PC-3 (cell line): ENCODE measurements at places on chromosomes 1 and 21. TPM values are rescaled to one million over a fixed set of nuclear protein-coding genes. Genes with fewer than 3 reads are reported as not detected.

The SAMSN1 gene
- 0.63 TPM in 1 of 2 replicates, not detected in the other for total RNA-seq

The USP24 gene
- total RNA-seq, result 29.1 and 38.5 TPM in 2 replicates

The DBT gene
- 5.1 and 6.1 TPM in 2 replicates for total RNA-seq

The LMOD1 gene
- total RNA-seq, result 0.06 and 0.07 TPM in 2 replicates

The C2CD4D gene
- 0.58 and 2.8 TPM in 2 replicates for total RNA-seq

The GIPC2 gene
- total RNA-seq, result not detected in 2 replicates

The TTLL7 gene
- total RNA-seq, result 3.8 and 6.8 TPM in 2 replicates

The HSF2BP gene
- total RNA-seq, result 1.2 and 2.4 TPM in 2 replicates

The CFHR1 gene
- not detected in 2 replicates for total RNA-seq

The CD1B gene
- total RNA-seq, result not detected in 2 replicates

The DIPK1A gene
- total RNA-seq, result 1.0 and 2.1 TPM in 2 replicates

The TMEM79 gene
- 8.1 and 11.2 TPM in 2 replicates for total RNA-seq

The ADGRB2 gene
- 12.3 and 15.7 TPM in 2 replicates for total RNA-seq

The CREG1 gene
- total RNA-seq, result 55.7 and 63.9 TPM in 2 replicates

The PTGS2 gene
- total RNA-seq, result 4.9 and 7.9 TPM in 2 replicates

The DDR2 gene
- 0.77 and 1.4 TPM in 2 replicates for total RNA-seq

The CFHR2 gene
- not detected in 2 replicates for total RNA-seq

The MTARC1 gene
- 48.5 and 50.2 TPM in 2 replicates for total RNA-seq

The FCRL2 gene
- total RNA-seq, result not detected in 2 replicates

The COL6A1 gene
- 487 and 628 TPM in 2 replicates for total RNA-seq

The CYP4A11 gene
- total RNA-seq, result not detected in 2 replicates

The ADAMTS1 gene
- total RNA-seq, result 12.9 and 25.1 TPM in 2 replicates

The SPOCD1 gene
- total RNA-seq, result 4.1 and 5.4 TPM in 2 replicates

The SYT14 gene
- 3.5 and 5.2 TPM in 2 replicates for total RNA-seq

The TSHB gene
- total RNA-seq, result not detected in 2 replicates

The MPL gene
- total RNA-seq, result 0.35 TPM in 1 of 2 replicates, not detected in the other

The RNU5D-1 gene
- not detected in 2 replicates for total RNA-seq

The KCNA3 gene
- not detected in 2 replicates for total RNA-seq

The APOBEC4 gene
- not detected in 2 replicates for total RNA-seq

The LCE2C gene
- total RNA-seq, result not detected in 2 replicates

The HSPA6 gene
- total RNA-seq, result 3.8 and 4.3 TPM in 2 replicates

The ACOT11 gene
- total RNA-seq, result 4.1 and 5.0 TPM in 2 replicates

The IGSF5 gene
- total RNA-seq, result not detected in 2 replicates

The SERINC2 gene
- 44.6 and 51.5 TPM in 2 replicates for total RNA-seq

The VWA5B1 gene
- total RNA-seq, result not detected in 2 replicates

The AMY1A gene
- not detected in 2 replicates for total RNA-seq

The PLXNA2 gene
- 15.8 and 16.2 TPM in 2 replicates for total RNA-seq

The SNX7 gene
- total RNA-seq, result 36.5 and 43.3 TPM in 2 replicates

The BACH1 gene
- 17.2 and 21.1 TPM in 2 replicates for total RNA-seq

The EDEM3 gene
- total RNA-seq, result 12.8 and 16.2 TPM in 2 replicates

The PTPRU gene
- 25.7 and 31.4 TPM in 2 replicates for total RNA-seq

The MX2 gene
- total RNA-seq, result 0.15 and 0.46 TPM in 2 replicates

The TTC13 gene
- total RNA-seq, result 17.0 and 20.2 TPM in 2 replicates

The DPT gene
- total RNA-seq, result not detected in 2 replicates

The AVPR1B gene
- 0.22 TPM in 1 of 2 replicates, not detected in the other for total RNA-seq

The SEC16B gene
- 0.07 and 0.40 TPM in 2 replicates for total RNA-seq

The APCS gene
- total RNA-seq, result not detected in 2 replicates

The LCE1F gene
- not detected in 2 replicates for total RNA-seq

The WLS gene
- total RNA-seq, result 15.3 and 19.1 TPM in 2 replicates

The WNT3A gene
- 1.0 and 1.5 TPM in 2 replicates for total RNA-seq

The CD48 gene
- not detected in 2 replicates for total RNA-seq

The TSTD1 gene
- 10.2 and 16.5 TPM in 2 replicates for total RNA-seq

The RGS1 gene
- total RNA-seq, result not detected in 2 replicates
